ENCODE measurements at places on chromosomes 6 and 20.

- DNase-seq = peak; percentile 39
These were observed 915 bp downstream of the PRRC2A start for GRCh38 chr6:31621320-31621939.

DNA sequence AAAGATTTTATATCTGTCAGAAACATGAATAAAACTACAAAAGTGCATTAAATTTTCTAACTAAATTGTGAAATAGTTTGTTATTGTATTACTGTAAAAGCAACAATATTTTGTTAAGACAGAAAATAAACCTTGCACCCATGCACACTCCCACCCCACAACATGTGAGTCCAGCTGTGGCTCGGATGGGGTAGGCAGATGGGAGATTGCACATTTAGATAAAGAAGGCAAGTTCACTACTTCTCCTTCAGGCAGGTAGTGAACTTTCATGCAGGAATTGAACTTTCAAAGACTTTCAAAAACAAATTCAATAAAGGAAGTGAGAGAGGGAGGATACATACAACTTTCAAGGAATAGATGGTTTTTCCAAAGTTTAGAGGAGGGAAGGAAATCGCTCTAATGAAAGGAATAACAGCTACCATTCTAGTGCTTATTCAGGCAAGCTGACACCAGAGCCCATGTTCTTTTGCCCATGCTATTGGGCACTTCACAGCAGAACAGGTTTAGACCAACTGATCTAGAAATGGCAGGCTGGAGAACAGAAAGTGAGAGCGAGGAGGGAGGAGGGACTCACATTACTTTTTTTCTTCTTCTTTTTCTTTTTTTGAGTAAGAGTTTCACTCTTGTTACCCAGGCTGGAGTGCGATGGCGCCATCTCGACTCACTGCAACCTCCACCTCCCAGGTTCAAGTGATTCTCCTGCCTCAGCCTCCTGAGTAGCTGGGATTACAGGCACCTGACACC is 28.5 kb downstream of the SF3B5 start:
- DNase-seq = no peak

DNA sequence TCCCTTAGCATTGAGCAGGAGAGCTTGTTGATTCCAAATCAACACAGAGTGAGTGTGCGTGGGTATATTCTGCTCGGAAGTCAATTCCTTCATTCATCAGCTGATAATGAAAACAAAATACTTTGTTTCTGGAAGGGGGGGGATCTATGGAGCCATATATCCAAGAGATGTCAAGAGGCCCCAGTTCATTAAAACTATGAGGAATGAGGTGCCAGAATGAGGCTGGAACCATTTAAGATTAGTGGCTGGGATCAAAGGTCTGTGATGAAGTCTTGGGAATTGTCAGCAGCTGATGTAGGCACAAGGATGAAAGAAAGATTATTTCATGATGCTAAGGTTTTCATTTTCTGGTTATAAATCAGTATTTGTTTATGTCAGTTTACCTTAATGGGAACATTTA is 30.5 kb upstream of the PLEKHG1 start:
- no peak for DNase-seq

GRCh38 chr6:134719911-134720310 is 230.0 kb downstream of the ALDH8A1 start:
- no peak for DNase-seq

DNA sequence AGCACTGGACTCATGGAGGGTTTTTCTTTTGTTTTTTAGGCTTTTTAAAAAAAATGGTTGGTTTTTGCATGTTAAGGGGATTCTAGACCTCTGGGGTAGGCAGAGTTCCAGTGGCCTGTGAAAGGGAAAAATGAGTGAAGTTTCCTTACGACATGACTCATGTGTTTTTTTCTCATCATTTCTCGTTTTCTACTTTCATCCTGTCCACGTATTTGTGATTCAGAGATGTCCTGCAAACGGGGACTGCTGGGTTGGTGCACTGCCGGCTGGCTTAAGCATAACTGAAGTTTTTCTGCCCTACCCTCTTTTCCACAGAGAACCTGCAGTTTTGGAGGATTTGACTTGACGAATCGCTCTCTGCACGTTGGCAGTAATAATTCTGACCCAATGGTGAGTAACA is 182.3 kb downstream of the SASH1 start:
- peak; percentile 65 for DNase-seq

DNA sequence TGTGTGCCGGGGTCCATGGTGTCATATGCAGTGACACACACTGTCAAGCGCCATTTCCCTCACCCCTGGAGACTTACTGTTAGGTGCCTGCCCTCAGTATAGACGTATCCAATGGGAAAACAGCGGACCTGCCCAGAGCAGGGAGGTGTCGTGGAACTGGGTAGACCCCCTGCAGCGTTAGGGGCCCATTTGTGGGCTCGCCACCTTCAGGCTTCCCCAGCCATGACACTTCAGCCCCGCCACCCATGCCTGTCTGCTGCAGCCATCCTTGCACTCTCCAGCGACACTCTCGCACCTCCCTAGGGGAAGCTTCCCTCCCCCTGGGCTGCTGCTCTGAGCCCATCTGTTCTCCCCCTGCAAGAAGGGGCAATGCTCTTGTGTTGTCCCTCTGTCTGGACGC is 43.2 kb downstream of the STK35 start:
- DNase-seq = no peak

- DNase-seq = no peak
These were observed 45.8 kb downstream of the GABRR2 start for GRCh38 chr6:89269252-89269651.

GRCh38 chr20:36128463-36129159 is 25.9 kb upstream of the EPB41L1 start:
- DNase-seq = no peak

GRCh38 chr6:12608016-12608860 is 108.3 kb upstream of the PHACTR1 start:
- DNase-seq = peak; percentile 64

- DNase-seq = peak; percentile 16
These were observed 264.5 kb upstream of the BMP2 start for GRCh38 chr20:6502999-6503398.

GRCh38 chr20:61123751-61124368 is 128.2 kb upstream of the CDH4 start:
- no peak for DNase-seq

Measured in endothelial cell of umbilical vein (primary cell).